ENCODE measurements at places on chromosomes 5 and 9.

DNA sequence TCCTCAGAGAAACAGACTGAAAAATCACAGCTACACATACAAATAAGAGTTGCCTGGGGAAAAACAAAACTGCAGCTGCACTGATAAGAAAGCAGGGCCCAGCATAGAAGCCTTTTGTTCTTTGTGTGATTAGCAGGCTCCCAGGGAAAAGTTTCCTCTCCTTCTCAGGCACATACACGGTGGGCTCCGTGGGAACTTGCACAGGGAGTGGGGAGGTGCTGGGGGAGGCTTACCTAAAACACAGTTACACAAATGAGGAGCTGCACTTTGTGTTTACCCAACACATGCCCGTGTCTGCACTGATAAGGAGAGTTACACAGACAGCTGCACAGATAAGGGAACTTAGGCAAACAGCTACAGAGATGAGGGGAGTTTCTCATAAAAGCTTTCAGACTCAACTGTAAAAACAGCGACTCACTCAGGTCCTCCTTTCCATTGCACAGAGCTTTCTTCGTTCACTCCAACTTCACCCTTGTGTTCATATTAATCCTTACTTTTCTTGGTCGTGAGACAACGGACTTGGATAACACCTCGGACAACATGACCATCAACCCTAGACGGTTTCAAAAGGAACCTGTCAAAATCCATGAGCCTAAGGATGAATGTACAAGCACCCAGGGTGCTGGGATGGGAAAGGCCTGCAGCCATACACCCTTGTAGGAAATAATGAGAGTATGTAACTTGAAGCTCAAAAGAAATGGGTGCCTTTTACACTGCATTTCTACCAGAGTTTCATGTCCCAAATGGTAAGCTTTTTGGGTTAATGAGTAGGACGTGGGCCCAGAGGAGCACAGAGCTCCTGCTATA lies 50.8 kb downstream of the SERINC5 start:
- DNase-seq: no peak

GRCh38 chr5:68251804-68252522 lies 36.4 kb downstream of the PIK3R1 start:
- no peak for DNase-seq

DNA sequence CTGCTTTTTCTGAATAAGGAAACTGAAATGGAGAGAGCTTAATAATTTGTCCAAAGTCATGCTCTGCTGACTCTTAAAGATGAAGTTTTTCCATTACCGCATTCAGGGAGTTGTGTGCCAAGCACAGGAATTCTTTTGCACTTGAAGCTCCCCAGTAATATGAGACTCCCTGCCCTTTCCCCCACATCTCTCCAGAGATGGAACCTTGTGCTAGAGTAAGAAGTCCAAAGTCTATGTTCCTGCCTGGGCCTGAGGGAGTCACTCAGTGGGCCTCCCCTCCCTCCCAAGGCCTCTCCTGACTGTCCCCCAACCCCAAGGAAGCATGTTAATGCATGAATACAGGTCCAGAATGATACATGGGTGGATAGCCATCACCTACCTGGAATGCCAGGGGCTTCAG lies 173.3 kb upstream of the SEMA6A start:
- no peak for DNase-seq

DNA sequence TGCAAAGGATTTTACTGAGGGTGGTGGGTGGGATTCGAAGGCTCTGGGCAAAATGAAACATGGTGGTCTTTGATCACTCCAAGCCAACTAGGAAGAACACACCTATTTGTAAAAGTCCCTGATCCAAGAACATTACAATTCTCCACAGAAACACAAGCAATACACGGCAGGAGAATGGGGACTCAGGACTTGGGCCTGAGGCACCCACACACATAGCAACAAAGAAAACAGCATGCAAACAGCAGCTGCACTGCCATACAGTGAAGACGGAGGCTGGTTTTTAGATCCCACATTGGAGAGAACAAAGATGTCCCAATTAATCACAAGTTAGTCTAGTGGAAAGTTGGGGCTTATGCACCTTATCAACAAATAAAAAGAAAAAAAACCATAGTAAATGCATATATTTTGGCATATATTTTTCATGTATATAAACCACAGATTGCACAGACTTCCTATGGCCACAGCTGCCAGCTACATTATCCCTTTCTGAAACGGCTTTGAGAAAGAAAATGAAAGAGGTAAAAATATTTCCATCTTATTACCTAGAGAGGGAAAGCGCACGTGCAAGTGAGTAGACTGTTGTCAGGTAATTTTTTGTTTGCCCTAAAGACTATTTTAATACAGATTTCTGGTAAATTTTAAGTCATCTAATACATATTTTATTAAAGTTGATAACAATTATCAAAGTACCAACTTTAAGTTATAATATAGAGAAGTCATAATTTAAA lies 410.9 kb downstream of the BNC2 start:
- DNase-seq: no peak

GRCh38 chr5:72206160-72206559 lies 98.9 kb downstream of the MAP1B start:
- no peak for DNase-seq

Data from activated CD4-positive, alpha-beta T cell treated with anti-CD3 and anti-CD28 coated beads for 1 hour (primary cell).